Stimulated activated CD4-positive, alpha-beta T cell treated with anti-CD3 and anti-CD28 coated beads, Interleukin-1b, Interleukin-23, amount 100 ng/mL, for 24 hours (primary cell): ENCODE measurements at places on chromosomes 3 and 15.

GRCh38 chr15:74593122-74593521 is 22.5 kb upstream of the CLK3 start:
- no peak for DNase-seq

- DNase-seq = no peak
These were observed 721 bp downstream of the P2RY1 start for GRCh38 chr3:152835601-152836102.

DNA sequence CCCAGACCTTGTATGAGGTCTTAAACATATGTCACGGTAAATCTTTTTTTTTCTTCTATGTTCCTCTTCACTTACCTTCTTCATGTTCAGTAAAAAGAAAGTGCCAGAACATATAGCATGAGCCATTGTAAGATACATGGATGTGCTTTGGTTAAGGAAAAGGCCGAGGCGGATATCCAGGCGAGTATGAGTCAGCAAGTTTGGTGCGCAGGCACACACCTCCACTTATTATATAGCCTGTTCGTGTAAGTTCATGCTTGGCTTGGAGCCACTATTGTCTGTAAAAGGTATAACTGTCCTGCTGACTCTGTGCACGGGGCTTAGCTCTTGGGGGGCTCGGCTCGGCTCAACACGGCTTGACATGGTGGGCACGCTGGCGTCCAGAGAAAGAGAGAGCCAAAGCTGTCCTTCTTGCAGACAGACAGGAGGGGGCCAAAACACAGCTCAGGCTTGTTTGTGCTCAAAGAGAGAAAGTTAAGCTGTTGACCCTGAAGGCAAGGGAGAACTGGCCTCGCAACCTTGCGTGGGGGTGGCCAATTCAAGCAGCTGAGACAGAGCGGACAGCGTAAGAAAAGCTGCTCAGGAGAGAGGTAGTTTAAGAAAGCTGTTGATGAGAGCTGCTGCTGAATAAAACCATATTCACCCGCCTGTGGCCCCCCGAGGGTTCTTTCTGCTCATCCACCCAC is 251.2 kb downstream of the SLC9A9 start:
- DNase-seq = no peak

- DNase-seq = no peak
These were observed 624.8 kb upstream of the LMCD1 start for GRCh38 chr3:7876741-7877297.

DNA sequence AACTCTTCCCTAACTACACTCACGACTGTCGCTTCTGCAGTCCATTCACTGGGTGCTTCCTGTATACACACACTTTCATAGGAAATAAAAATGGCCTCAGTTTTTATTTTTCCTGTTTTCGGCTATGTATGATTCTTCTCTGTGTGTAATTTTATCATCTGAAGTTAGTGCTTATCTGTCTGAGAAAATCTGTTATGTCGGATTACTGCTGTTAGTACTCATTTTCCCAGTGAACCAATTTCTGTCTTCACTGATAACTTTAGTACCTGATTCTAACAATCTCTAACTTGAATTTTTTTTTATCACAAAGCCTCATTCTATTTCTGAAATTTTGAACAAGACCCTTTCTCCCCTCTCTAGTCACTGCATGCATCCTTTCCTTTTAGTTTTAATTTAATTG is 20.9 kb downstream of the RAB5A start:
- DNase-seq = no peak
